ENCODE measurements at places on chromosomes 3 and 15.

GRCh38 chr3:36444909-36445308 lies 64.6 kb downstream of the STAC start:
- H3K4me1 ChIP-seq: no peaks in the 10 kb centered on the region
- no peak for DNase-seq
- no peaks in the 10 kb centered on the region for H3K36me3 ChIP-seq

GRCh38 chr15:52337198-52337853 lies 41.7 kb upstream of the MYO5C start:
- no peaks in the 10 kb centered on the region for H3K4me1 ChIP-seq
- H3K36me3 ChIP-seq: peaks cover 36% of the 10 kb centered on the region
- H3K4me3 ChIP-seq: no peak overlapping the region
- H3K27ac ChIP-seq: peak overlapping the region; percentile 47

DNA sequence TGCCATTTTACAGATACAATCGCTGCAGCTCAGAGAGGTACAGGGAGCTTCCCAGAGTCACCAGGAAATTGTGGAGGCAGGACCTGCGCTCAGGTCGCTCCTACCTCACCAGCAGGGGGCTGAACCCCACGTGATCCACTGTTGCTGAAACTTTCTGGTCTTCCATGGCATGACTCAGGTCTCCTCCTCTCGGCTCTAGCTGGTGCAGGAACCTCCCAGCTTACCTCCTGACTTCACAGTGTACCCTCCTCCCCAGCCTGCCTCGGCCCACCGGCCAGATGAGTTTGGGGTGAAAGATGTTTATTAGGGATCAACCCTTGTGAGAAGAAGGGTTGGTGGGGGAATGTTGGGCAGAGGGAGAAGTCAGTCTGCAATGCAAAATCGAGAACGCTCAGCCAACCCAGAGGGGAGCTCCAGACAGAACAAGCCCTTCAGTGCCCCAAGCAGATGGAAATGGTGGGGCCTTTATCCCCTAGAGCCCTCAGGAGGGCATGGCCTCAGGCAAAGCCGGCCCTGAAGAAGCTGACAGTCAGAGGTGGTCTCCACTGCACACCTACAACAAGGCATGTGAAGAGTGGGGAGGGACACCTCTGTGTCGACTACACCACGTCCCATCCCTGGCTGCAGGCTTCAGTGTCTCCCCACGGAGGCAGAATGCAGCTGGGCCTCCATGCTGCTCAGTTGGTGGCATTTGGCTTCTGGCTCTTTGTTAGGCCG lies 118.6 kb upstream of the PRR20G start:
- no peaks in the 10 kb centered on the region for H3K4me1 ChIP-seq
- no peaks in the 10 kb centered on the region for H3K36me3 ChIP-seq
- peaks cover 58% of the 10 kb centered on the region for H3K27me3 ChIP-seq
- H3K27ac ChIP-seq: peak overlapping the region; percentile 22

DNA sequence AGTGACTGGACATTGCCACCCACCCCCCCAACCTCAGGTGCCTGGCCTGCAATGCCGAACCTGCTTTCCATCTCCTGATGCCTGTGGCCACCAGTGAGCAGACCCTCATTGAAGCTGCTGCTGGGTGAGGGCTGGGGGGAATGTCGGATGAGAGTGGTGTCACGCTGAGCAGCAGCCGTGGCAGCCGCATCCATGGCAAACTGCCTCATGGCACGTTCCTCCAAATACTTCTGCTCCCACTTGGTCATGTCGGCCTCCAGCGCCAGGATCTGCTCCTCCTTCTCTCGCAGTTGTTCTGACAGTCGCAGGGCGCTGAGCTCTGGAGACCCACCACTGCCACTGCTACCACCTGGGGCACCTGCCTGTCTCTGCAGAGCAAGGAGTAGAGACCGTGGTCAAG lies 14.2 kb downstream of the AMOTL2 start:
- no peak for DNase-seq
- H3K27me3 ChIP-seq: peaks cover 17% of the 10 kb centered on the region
- H3K4me1 ChIP-seq: peaks cover 11% of the 10 kb centered on the region

DNA sequence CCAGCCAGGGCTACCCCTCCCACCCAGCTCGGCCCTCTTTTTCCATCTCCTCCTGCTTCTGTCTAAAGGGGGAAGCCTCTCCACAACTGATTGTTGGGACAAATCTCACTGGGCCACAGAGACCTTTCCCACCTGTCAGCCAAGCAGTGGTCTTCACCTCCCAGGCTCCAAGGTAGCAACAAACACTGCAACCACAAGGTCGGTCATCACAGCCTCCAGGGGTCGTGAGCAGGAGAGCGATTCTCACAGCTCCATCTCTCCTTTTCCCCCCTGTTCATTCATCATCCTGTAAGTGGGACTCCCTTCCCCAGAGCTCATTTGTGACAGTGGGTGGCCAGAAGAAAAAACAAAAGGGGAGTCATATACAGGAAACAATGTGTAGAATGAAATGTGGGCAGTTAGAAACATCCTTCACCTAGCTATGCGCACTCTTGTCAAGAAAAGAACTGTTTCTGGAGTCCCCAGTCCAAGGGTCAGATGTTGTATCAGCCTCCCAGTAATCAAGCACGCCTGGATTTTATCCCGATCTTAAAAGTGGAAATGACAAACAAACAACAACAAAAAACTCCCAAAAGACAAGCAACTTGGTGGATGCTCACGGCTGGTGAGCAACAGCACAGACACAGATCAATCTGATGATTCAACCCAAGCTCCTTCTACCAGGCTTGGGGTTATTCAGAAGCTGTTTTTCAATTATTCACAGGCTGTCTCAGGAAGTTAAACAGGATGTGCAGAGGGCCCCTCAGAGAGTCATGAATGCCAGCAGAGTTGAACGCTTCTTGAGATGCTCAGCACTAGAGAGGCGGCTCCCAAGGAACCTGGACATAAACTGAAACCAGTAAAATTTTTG lies 22.4 kb downstream of the LYZL4 start:
- H3K4me1 ChIP-seq: peaks cover 7% of the 10 kb centered on the region
- no peaks in the 10 kb centered on the region for H3K36me3 ChIP-seq
- peak overlapping the region; percentile 1 for H3K4me3 ChIP-seq

DNA sequence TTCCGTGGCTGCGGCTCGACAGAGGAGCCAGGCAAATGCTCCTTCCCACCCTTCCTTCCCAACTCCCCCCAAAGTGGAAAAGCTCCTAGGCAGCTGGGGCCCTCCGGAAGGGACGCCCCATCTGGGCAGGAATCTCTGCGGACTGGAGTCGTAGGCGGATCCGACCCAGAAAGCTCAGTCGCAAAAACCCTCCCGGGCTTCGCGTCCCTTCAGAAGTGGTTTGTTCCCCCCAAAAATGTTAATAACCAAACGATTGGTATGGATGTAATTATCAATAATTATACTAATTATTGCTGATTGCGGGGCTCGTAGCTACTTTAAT lies 3.8 kb downstream of the RNU6-1 start:
- peaks cover 40% of the 10 kb centered on the region for H3K4me1 ChIP-seq
- H3K4me3 ChIP-seq: peak overlapping the region; percentile 88
- DNase-seq: no peak

- no peak for DNase-seq
- peaks cover 41% of the 10 kb centered on the region for H3K27me3 ChIP-seq
These were observed 2.2 kb downstream of the SMAD6 start for GRCh38 chr15:66704019-66704802.

DNA sequence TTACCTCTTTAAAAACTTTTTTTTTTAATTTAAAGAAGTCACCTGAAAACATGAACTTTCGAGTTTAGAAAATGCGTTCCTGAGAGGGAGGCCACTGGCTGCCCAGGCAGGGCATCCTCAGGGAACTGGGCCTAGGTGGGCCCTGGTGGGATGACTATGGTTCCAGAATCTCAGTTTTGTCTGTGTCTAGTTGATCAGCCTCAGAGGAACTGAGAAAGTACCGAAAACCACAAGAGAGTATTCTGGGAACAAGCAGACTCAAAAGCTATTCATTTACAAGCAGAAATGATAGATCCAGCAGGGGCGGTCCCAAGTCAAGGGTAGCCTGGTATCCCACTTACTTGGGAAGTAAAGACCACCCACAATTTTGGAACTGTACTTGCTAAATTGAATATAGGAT lies 10.5 kb downstream of the WWTR1 start:
- no peaks in the 10 kb centered on the region for H3K36me3 ChIP-seq
- DNase-seq: no peak
- no peak overlapping the region for H3K27ac ChIP-seq

DNA sequence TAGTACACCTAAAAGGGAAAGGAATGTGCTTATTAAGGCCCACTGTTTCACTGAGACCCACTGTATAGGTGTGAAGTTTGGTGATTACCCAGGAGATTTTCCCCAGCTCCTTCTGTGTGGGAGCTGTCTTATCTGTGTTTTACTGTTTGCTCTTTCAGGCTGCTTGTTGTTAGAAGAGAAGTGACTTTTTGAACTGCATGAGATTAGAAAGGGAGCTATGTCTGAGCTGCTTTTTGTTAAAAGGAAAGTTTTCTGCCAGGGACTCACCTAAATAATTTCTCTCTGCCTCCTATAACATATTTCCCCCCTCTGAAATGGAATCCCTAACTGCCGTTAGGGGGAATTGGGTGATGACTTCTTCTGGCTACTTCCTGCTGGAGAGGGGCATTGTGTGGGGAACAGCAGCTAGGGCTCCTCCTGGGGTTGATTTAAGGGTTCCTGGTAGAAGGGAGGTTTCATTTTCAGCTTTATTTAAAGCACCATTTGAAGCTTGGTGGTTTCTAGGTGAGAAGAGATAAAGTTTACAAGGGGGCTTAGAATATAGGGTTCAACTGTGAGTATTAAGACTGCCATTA lies 77.1 kb upstream of the ATP11B start:
- peaks cover 4% of the 10 kb centered on the region for H3K4me1 ChIP-seq
- no peak overlapping the region for H3K4me3 ChIP-seq
- H3K27me3 ChIP-seq: peaks cover 5% of the 10 kb centered on the region
- no peaks in the 10 kb centered on the region for H3K36me3 ChIP-seq
- peak overlapping the region; percentile 74 for H3K27ac ChIP-seq

DNA sequence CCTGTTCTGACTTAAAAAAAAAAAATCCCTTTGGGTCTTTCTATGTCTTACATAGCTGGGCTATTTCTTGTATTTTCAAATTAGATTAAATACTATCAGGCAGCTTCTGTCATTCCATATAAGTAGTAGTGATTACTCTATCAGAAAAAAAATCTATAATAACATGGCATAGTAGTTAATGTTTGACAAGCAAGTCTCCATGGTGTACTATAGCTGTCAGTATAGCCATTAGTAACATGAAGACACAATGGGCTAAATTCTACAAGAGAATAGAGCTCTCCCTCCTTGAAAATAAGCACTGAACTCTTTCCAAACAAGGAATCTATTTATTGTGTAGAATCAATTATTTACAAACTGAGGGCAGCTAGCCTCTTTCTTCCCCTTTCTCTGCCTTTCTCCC lies 19.4 kb upstream of the VEPH1 start:
- no peak for DNase-seq
- H3K4me3 ChIP-seq: no peak overlapping the region
- H3K27me3 ChIP-seq: no peaks in the 10 kb centered on the region
- H3K36me3 ChIP-seq: no peaks in the 10 kb centered on the region

DNA sequence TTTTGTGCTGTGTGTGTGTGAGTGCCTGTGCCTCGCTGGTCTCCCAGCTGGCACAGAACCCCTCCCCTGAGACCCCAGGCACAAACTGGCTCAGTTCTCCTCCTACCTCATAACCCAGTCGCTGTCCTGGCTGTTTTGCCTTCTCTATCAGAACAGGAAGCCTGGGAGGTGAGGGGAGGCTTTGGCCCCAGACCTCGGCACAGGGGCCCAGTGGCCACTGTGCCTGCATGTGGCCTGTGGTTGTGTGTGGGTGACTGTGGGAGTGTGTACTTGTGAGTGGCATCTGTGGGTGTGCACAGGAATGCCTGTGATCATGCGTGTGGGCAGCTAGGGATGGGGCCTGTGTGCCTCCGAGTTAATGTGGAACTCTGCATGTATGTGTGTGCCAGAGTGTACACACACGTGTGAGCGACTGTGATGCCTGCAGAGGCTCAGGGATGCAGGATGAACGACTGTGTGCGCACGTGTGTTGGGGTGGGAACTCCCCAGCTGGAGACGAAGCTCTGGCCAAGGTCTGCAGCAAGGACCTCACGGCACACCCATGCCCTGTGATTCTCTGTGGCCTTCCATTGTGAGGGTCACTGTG lies 32.3 kb downstream of the PSTPIP1 start:
- peaks cover 35% of the 10 kb centered on the region for H3K4me1 ChIP-seq
- no peak for DNase-seq
- H3K36me3 ChIP-seq: peaks cover 57% of the 10 kb centered on the region
- no peaks in the 10 kb centered on the region for H3K27me3 ChIP-seq

- H3K4me3 ChIP-seq: no peak overlapping the region
- no peaks in the 10 kb centered on the region for H3K27me3 ChIP-seq
- DNase-seq: no peak
These were observed 48.6 kb upstream of the KLF13 start for GRCh38 chr15:31278061-31278445.

DNA sequence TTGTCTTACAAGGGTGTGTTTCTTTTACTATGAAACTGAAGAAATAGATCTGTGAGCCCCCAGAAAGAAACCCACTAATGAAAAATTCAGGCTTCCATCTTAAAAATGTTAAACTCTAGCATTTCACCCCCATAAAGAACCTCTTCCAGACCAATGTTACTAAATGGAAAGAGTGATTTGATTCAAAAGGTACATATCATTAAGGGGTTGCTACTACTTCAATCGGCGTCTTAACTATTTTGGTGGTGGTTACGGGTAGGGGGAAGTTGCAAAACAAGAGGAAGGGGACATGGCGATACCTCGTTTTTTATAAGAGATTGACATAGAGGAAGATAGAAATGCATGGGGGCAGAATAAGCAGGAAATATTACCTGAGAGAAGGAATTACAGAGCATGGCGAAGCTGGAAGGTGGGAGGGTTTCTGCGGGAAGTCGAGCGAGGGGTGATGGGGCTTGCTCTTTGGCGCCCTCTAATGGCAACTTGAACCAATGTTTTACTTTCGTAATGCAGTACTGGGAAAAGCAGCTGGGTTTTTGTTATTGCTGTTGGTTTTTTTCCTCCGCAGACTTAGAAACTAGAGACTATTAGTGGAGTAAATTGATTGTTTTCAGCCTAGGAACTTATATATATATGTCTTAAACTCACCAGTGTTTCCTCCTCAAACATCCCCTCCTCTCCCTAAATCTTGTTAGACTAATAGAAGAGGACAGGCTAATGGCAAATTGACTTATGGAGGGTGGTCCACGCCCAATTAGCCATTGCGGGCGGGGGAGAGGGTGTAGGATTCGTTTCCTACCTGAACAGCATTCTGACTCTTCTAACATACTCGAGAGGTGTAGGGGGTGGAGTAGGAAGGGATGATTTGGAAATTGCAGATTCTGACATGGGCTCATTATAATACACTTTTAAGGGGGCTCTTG lies 11.3 kb upstream of the SOX2 start:
- H3K36me3 ChIP-seq: peaks cover 10% of the 10 kb centered on the region
- peak overlapping the region; percentile 60 for H3K4me3 ChIP-seq
- no peak overlapping the region for H3K27ac ChIP-seq
- H3K4me1 ChIP-seq: peaks cover 18% of the 10 kb centered on the region
- DNase-seq: peak; percentile 23
- H3K27me3 ChIP-seq: peaks cover 81% of the 10 kb centered on the region

All from effector memory CD8-positive, alpha-beta T cell (primary cell).